Psoas muscle (tissue), 8 donors: ENCODE measurements at places on chromosomes 7 and 10.

- peaks cover 35% of the 10 kb centered on the region for H3K36me3 ChIP-seq
- no peak overlapping the region for H3K4me3 ChIP-seq
- H3K27me3 ChIP-seq, result no peaks in the 10 kb centered on the region
- no peak for DNase-seq
These were observed 121.8 kb downstream of the CD36 start for GRCh38 chr7:80760292-80760691.

- H3K36me3 ChIP-seq, result no peaks in the 10 kb centered on the region
- no peaks in the 10 kb centered on the region for H3K27me3 ChIP-seq
- DNase-seq, result no peak
- H3K4me3 ChIP-seq, result no peak overlapping the region
- H3K27ac ChIP-seq, result no peak overlapping the region
These were observed 29.3 kb downstream of the CYTH3 start for GRCh38 chr7:6243168-6243567.

- DNase-seq, result no peak
- no peak overlapping the region for H3K27ac ChIP-seq
- H3K36me3 ChIP-seq, result no peaks in the 10 kb centered on the region
- H3K27me3 ChIP-seq, result no peaks in the 10 kb centered on the region
These were observed 46.0 kb downstream of the ATAD1 start for GRCh38 chr10:87771871-87772500.

- peak; percentile 45 for DNase-seq
- no peaks in the 10 kb centered on the region for H3K27me3 ChIP-seq
- H3K4me3 ChIP-seq, result no peak overlapping the region
- no peaks in the 10 kb centered on the region for H3K4me1 ChIP-seq
These were observed 90.7 kb downstream of the UNCX start for GRCh38 chr7:1323178-1324027.

GRCh38 chr10:73925539-73925938, 14.6 kb downstream of the PLAU start:
- no peaks in the 10 kb centered on the region for H3K27me3 ChIP-seq
- no peak for DNase-seq
